ENCODE measurements at places on chromosomes 4 and X. TPM values are rescaled to one million over a fixed set of nuclear protein-coding genes. Genes with fewer than 3 reads are reported as not detected.

- DNase-seq, result no peak
These were observed 921.3 kb upstream of the LCORL start for GRCh38 chr4:18942874-18943273.

GRCh38 chrX:42776195-42776594 lies 1.8 kb downstream of the PPP1R2C start:
- DNase-seq, result no peak

DNA sequence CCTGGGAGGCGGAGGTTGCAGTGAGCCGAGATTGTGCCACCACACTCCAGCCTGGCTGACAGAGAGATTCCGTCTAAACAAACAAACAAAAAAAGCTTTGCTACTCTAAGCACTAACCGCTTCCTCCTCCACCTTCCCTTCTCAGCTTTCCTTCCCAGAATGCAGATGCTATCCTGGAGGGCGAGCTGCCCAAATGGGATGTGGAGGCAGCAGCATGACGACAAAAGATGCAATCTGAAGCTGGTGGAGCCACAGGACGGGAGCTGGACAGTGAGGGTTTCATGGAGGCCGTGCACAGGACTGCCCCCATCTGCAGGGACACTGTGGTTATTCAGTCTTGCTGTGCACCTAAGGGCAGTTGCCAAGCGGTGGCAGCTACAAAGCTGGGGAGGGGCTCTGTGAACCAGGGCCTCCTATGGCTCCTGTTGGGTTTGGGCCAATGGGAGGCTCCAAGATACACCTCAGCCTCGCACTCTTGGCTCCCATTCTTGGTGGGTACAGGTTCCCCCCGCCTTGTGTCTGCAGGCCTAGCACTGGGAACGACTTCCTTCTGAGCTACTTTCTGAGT lies 47.4 kb downstream of the WDR1 start:
- no peak for DNase-seq

- DNase-seq, result no peak
These were observed 288.6 kb downstream of the NAF1 start for GRCh38 chr4:162878096-162878495.

- no peak for DNase-seq
These were observed 326.4 kb downstream of the PPP3CA start for GRCh38 chr4:101020956-101021355.

DNA sequence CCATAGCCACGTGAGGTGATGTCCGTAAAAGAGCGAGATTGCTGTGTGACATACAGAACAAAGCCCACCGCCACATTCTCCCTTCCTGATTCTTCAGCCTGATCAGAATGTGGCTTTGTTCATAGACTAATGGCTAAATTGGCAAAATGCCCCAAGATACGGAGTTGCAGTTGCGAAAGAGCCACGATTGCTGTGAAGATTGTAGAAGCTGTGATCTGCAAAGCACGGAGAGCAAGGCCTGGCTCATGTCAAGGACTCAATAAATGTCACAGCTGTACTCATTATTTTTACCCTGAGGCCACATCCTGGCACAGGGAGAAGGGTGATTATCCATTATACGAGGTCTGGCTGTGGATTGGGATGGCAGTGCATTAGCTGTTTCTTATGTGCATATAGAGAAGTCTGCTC lies 34.2 kb downstream of the ARSD start:
- peak; percentile 55 for DNase-seq

DNA sequence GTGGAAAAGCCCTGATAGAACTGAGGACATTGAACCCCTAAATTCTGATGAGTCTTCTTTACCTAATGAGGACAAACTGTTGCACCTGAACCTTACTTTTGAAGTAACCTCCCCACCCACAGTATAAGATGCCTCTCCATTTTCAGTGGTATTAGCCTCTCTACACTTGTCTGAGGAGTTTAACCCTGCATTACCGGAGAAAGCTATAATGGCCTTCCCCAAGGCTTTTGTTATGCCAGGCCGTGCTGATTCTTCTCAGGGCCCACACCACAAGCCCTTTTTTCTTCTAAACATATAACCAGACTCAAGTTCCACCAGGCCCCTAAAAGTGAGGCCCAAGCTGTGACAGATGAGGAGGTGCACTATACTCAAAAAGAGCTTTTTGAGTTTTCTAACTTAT lies 345.8 kb upstream of the GRID2 start:
- no peak for DNase-seq

GRCh38 chr4:109795059-109795458 lies 6.7 kb downstream of the CFI start:
- DNase-seq, result no peak

- DNase-seq, result no peak
These were observed 19.7 kb upstream of the GPM6B start for GRCh38 chrX:13836575-13836974.

DNA sequence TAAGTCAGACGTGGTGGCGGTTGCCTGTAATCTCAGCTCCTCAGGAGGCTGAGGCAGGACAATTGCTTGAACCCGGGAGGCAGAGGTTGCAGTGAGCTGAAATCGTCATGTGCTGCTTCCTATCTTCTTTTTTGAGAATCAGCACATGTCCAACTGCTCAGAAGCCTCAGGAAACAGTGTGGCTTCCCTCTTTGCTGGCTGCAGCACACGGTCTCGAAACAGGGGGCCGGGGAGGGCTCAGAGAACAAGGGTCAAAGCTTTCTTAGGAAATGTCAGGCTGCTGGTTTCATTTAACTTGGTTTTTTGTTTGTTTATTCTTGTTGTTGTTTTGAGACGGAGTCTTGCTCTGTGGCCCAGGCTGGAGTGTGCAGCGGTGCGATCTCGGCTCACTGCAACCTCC lies 31.3 kb downstream of the CRLF2 start:
- no peak for DNase-seq

The VCX3B gene
- total RNA-seq, result not detected

The TEC gene
- total RNA-seq, result 4.0 TPM

The SSX4 gene
- total RNA-seq, result not detected

The TREX2 gene
- total RNA-seq, result 1.2 TPM

Data from mucosa of descending colon (tissue), 3 donors.